CD4-positive, alpha-beta T cell treated with Interleukin-21 for 1 hour (primary cell): ENCODE measurements at places on chromosomes 2 and 18.

DNA sequence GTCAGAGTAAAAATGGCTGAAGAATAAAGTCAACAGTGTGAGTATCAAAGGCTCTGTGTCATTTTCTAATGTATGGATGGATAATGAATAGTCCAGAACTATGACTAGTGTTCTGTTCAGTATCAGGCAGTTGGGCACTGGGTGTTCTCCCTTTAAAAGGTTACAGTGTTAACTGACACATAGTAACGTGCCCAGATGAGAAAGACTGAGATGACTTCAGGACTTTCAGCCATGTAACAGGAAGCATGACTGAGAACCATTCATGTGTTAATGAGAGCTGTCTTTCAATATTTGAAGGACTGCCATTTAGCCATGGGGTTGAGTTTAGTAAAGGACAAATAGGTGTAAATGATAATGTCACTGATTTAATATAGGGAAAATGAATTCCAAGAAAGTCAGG is 187.1 kb downstream of the GULP1 start:
- no peak for DNase-seq

- DNase-seq = no peak
Measured at GRCh38 chr2:119481501-119482455, 42.5 kb downstream of the SCTR start.

DNA sequence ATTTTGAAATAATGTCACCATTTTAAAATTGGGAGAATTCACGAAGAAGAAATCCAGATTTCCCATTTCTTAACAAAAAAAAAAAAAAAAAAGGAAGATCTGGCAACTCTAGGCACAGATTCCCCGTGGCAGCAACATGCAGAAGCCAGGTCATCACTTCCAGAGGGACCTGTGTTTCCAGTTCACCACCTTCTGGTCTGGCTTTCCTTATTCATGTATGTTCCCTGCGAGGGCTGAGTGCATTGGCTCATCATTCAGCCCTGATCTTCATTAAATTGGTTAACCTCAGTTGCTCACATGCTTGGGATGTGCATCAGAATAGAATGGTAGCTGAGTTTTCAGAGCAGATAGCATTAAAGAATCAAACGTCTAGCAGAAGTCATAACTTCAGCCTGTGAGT is 25.0 kb upstream of the MAP3K20 start:
- no peak for DNase-seq

GRCh38 chr2:64485961-64486360 is 32.0 kb downstream of the LGALSL start:
- no peak for DNase-seq

GRCh38 chr2:226130192-226130591 is 669.4 kb downstream of the IRS1 start:
- no peak for DNase-seq
